HEK293T (cell line): ENCODE measurements at places on chromosomes 3 and 15.

DNA sequence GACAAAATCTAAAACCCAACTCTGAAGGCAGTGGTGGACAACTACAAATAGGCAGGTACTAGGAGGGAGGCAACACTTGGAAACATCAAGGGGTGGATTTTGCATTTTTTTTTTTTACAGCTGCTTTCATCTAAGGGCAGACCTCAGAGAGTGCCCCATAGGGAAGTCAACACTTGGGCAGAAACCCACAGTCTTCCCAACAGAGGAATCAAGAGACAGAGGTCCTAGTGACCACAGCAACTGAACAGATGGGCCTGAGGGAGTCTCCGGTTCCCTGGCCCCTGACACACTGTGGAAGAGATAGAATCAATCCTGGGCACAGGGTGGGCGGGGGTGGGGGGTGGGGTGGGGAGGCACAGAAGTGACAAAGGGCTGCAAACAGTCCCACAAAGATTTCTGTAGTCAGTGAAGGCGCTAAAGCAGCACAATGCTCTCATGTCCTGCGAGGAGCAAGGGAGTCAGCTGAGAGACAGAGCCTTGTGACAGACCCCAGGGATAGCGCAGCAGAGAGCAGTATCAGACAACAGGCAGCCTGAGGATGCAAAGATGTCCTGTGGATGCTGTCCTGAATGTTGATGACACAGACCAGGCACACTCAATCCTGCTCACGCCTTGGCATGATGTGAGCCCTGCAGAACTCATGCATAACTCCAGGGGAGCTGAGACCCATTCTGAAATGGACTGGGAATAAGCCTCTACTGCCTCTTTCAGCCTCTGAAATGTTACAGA is 6.9 kb upstream of the RFTN1 start:
- DNase-seq = no peak

DNA sequence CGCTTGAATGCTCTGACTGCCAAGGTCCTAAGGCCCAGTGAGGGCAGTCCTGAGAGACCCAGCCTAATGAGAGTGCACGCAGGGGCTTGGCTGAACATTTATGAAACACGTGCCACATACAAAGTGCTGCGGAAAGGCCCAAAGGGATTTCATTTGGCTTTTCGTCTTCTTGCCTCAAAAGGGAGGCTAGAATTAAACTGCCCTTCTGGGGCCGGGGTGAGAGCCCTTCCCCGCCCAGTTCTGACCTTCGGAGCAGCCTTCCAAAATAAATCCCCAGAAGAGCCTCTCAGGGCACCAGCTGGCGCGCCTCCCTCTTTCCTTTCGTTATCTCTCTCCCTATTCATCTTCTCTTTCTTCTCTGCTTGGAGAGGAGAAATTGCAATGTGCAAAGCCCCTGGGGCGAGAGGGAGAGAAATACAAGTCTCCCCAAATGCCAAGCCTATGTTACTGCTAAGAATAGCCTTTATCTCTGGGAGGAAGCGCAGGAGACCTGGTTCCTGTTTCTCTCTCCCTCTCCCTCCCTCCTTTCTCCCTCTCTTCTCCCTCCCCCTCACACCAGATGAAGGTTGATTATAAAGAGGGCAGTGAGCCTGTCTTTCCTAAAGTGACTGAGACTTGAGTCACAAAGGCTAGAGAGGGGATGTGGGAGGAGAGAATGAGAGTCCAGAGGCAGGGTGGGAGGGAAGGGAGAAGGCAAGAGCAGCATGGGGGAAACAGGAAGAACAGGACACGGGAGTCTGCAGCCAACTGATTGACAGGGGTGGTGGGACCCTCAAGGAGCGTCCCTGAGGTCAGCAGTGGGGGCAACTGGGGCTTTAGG is 36.7 kb upstream of the NDUFB4 start:
- no peak for DNase-seq

DNA sequence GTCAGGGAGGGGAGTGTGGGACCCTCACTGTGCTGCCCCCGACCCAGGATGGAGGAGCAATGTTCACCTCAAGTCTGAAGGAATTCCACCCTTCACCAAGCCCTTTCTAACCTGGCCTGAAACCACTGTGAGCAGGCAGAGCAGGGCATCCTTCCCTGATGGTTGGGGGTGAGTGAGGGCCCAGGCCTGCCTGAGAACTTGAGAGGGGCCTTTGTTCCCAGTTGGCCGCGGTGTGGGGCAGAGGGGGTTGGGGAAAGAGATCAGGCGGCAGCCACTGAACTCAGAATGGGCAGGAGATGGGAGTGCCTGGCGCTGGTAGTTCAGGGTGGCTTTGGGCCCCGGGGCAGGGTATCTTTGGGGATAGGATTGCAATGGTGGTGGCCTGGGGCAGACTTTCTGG is 103.5 kb upstream of the RPL32 start:
- DNase-seq = no peak

DNA sequence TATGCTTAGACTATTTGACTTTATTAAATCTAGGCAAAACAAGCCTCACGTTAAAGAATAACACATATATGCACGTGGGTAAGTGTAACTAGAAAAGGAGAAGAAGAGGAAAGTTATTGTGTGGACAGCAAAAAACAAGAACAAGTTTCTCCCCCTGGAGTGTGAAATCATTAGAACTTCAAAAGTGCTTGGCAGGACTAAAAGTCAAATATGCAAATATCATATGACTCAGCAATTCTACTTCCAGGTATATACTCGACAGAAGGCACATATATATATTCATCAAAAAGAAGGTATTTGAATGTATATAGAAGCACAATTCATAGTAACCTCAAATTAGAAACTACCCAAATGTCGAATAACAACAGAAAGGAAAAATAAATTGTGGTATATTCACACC is 68.9 kb upstream of the STXBP5L start:
- no peak for DNase-seq

GRCh38 chr15:43213466-43213865 is 7.4 kb downstream of the EPB42 start:
- DNase-seq = no peak

DNA sequence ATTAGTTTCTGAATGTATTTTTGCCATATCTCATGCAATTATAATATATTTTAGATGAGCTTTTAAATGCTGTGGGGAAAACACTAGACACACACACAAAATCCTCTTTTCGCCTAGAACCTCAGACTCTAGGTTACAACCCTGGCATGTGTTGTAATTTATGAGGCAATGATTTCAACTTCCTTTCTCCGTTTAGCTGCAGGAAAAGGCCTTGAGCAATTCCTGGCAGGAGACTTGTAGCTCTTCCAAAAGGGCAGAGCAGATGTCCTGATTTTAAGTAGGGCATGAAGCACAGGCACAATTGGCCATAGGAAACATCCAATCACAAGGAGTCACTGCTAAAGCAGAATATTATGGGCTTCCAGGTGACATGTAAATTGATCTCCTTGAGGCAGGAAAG is 82.0 kb downstream of the GPR156 start:
- DNase-seq = no peak

GRCh38 chr3:127428344-127428997 is 140.6 kb upstream of the PRR20G start:
- DNase-seq = no peak

- DNase-seq = no peak
Measured at GRCh38 chr3:128482175-128482574, 10.8 kb downstream of the GATA2 start.

GRCh38 chr15:60218256-60218655 is 179.5 kb downstream of the ANXA2 start:
- DNase-seq = no peak

DNA sequence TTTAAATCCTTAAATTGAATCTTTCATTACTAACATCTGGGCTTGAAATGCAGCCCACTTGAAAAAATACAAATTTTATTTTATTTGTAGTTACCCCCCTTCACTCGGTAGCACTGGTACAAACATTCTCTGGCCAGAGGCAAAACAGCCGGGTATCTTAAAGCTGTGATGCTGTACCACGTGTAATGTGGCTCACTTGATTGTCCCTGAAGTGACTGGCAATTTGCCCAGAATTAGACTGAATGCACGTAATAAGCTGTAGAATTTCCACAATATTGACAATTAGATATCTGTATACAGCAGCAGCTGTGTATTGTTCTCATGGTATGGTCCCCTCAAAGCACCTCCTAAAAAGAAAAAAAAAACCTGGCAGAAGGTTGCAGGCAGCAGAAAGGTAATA is 192.8 kb upstream of the TBC1D5 start:
- DNase-seq = no peak

GRCh38 chr3:130709671-130710070 is 37.0 kb downstream of the PIK3R4 start:
- no peak for DNase-seq

GRCh38 chr3:179812096-179812382 is 159.2 kb downstream of the USP13 start:
- no peak for DNase-seq

DNA sequence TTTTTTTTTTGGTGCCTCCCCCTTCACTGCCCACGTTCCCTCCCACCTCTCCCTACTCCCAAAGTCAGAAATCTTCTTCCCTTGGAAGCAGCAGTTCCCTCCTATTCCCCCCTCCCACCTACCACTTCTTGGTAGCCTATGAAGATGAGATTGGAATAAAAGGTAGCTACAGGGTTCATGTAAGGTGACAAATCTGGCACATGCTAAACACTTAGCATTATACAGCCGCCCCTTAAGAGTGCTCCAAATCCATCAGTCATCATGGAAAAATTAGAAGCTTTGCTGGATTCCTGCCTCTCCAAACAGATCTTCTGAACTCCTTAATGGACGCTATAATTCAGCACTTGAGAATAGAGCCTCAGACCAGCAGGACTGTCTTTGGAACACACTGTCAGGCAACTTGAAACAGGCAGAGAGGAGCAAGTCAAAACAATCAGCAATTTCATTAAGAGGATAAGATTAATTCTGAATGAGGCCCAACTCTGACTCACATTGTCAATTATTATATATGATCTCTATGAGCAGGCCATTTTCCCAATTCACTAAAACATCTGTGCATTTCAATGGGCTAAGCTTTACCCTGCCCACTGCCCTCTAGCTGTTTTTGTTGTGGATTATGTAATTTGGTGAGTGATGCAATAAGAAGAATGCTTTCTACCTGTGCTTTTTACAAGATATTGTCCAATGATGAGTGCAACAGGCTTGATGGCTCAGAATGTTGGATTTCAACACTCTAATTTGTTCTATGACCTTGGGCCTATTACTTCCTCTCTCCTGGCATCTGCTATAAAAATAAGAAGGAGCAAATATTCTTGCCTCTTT is 34.6 kb upstream of the SPRED1 start:
- no peak for DNase-seq

DNA sequence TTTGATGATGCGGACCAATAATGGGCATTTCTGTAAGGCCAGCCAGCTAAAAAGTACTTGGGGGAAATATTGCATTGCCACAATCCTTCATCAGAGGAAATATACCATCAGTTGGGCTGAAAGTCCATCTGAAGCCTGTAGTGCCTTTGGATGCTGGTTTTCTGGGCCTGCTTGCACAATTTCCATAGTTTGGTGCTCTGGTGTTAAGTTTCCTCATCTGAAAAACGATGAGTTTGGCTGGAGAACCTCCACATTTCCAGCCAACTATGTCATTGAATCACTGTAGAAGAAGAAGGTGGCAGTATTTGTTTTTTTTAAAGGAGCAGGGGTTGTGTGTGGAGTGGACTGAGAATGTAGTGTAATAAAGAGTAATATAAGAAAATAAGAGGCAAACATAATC is 10.1 kb downstream of the CCNB2 start:
- no peak for DNase-seq

DNA sequence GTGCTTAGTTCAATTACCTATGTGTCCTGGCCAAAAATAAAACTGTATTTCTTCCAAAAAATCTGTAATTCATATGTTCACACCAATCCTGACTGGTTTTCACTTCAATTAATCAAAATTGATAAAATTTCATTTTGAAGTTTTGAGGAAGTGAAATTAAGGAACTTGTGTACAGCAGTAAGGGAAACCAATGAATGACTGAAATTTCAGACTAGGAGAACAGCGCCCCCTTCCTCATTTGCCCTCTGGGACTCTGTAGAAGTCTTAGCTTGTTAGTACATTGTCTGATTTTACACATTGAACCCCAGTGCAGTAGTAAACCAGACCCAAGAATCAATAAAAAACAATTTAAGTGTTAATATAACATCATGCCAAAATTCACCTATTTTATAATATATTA is 495.3 kb upstream of the AGTR1 start:
- no peak for DNase-seq

DNA sequence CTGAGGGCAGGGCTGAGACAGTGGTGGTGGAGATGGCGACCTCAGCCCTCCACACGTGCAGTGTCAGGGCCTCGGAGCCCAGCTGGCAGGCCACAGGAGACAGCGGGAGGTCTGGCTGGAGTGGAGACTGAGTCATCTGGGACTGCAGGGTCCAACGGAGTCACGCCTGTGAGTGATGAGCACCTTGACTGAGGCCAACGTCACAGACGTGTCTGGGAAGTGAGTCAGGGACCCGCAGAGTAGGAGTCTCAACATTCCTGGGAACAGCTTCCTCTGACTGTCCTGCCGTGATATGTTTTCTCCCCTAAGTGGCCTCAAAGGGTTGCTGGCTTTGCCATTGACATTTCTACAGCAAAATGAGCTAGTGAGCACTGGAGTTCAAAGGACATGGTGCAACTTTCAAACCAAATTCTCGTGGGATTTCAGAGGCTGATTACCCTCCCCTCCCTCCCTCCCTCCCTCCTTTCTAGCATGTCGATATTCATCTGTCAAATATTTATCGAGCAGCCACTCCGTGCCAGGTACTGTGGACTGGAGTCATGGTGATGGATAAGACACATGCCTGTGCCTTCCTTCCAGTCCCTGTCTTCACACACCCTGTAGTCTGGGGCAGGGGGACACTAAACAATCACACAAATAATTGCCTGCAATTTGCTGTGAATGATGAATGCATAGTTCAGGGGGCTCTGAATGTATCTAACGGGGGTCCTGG is 53.3 kb upstream of the AMOTL2 start:
- no peak for DNase-seq

GRCh38 chr3:59153648-59154047 is 103.8 kb upstream of the CFAP20DC start:
- no peak for DNase-seq

DNA sequence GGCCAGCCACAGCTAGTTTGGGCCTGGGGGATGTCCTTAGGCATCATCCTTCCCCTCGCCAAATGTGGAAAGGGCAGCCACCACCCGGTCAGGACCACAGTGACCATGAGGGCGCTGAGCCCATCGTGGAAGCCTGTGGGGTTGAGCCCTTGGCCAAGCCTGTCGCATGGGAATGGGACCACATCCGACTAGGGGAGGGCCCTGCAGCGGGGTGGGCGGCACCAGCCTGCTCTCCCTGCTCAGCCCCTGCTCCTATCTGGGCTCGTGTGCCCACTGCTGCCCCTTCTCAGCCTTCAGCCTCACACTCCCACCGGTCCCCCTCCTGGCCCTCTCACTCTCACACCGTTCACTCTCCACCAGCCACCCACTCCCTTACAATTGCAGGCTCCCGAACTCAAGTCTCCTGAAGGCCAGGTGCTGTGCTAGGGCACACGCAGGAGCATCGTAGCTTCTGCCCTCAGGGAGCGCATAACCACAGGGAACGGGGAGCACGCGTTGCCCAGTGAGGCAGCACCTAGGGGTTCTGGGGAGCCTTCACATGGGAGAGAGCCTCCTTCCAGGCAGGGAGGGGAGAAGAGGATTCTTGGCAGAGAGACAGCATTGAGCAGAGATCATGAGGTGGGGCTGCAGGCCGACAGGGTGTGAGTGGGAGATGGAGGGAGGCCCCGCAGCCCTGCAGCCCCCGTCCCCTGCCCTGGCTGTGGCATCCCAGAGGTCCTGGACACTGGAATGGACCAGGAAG is 26.1 kb downstream of the LOXL1 start:
- no peak for DNase-seq

GRCh38 chr3:118466795-118467330 is 567.8 kb downstream of the IGSF11 start:
- no peak for DNase-seq

GRCh38 chr3:124700880-124701684 is 29.2 kb upstream of the UMPS start:
- DNase-seq = no peak
